T47D (cell line): ENCODE measurements at places on chromosomes 13 and 19.

DNA sequence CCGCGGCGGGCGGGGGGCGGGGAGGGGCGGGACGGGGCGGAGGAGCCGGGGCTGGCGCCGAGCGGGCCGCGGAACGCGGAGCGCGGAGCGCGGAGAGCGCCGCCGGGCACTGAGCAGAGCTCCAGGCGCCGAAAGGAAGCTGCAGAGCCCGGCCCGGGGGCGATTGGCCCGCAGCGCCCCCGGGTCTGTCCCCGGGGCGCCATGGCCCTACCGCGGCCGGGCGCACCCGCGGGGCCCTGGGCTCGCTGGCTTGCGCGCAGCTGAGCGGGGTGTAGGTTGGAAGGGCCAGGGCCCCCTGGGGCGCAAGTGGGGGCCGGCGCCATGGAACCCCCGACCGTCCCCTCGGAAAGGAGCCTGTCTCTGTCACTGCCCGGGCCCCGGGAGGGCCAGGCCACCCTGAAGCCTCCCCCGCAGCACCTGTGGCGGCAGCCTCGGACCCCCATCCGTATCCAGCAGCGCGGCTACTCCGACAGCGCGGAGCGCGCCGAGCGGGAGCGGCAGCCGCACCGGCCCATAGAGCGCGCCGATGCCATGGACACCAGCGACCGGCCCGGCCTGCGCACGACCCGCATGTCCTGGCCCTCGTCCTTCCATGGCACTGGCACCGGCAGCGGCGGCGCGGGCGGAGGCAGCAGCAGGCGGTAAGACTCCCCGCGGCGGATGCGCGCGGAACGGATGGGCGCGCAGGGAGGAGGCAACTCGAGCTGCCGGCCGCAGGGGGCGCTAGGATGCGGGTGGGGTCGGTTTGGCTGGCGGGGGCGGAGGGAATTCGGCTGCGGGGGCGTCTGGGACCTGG, at the start of gene PDE4A:
PDE4A (plus strand) TSS at position 95 of the 796 bp plus-strand sequence; CDS start at position 322, 227 bp downstream.
- no peak for DNase-seq

- DNase-seq = no peak
These were observed 487 bp downstream of the FLT1 start for GRCh38 chr13:28494504-28494777.

DNA sequence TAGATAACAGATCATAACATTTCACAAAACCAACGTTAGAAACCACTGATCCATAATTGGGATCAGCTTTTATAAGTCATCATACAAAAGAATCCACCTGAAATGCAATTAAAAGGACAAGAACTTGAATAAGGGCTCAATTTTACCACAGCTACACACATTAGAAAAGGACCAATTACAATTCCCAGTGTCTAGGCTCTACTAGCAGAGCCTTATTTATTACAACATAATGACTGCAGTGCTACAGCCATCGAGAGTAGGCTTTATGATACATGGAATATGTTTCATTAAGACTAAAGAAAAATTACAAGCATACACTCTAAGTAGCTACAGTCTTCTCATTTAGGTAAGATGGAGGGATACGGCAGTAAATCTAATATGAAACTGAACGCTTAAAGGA, 2.9 kb downstream of the RBM26 start:
- DNase-seq = no peak

DNA sequence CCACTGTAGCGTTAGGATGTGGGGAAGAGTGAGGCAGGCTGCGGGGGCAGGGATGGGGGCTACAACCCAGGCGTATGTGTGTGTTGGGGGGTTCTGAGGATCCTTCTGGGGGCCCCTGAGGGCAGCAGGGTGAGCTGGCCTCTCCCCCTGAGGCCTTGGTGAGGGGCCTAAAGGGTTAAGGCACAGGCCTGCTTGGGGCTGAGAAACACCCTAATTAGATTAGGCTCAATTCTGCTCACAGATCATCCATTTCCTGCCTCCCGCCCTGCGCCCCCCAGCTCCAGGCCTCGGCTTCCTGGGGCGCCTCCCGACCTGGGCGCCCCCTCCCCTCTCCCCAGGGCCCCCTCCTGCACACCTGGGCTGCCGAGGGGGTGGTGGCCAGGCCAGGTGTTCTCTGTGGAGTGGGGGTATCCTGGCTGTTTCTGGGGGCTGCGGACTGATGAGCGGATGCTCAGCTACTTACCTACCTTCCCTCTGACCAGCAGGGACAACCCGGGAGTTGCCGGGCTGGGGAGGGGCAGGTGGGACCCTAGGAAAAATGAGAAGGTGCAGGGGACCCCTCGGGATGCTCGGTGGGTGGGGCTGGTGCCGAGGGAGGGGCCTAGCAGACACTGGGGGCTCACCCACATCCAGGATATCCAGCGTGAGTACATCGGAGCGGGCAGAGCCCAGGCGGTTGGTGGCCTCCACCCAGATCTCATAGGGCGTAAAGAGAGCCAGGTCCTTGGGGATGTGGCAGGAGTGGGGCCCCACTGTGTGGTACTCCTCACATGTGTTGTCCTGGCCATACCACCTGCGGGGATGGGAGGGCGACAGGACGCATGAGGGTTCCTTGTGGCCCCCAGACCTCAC, 8.6 kb downstream of the CRLF1 start:
- no peak for DNase-seq

GRCh38 chr19:29450812-29451211, 75.0 kb upstream of the VSTM2B start:
- no peak for DNase-seq

- no peak for DNase-seq
These were observed 111.2 kb downstream of the KCNRG start for GRCh38 chr13:50126263-50126992.

DNA sequence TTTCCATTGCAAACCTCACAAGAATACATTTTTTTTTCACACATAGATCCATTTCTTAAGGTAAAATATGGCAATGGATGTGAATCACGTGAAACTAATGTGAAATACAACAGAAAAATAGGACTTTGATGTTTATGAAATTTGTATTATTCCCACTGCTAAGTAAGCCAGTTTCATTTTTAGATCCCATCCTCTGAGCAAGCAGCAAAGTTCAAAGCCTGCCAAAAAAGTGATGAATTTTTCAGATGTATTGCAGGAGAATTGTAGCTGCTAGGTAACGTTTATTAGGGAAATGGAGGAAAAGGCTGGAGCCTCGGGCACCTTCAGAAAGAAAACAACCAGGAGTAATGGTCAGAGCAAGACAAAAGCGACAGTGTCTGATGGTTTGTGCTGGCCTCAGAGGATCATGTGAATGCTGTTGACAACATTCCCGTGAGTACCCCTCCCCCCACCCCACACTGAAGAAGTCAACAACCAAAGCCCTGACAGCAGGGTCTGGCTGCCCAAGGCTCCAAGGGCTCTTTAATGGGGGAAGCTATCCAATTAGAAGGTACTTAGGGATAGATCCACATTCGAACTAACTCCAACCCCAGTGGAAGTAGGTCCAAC, 95.5 kb downstream of the OXGR1 start:
- DNase-seq = no peak

GRCh38 chr13:41554626-41555386, 97.5 kb downstream of the RGCC start:
- no peak for DNase-seq

DNA sequence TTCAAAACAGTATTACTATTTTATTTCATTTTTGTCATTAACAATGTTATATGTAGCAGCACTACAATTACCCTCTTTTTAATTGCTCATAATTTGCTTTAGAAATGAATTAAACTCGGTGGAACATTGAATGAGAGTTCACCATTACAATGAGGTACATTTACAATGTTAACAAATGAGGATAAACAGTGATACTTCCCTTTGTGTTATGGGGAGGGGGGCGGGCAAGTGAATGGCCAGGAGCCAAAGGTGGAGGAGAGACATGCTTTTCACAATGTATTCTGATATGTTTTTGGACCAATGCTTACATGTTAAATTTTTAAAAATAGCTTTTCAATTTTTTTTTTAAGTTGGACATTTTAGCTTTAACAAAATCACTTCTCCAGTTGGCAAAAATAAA, 34.2 kb downstream of the NALCN start:
- no peak for DNase-seq

- no peak for DNase-seq
These were observed 36.3 kb downstream of the ARHGEF18 start for GRCh38 chr19:7385062-7385461.

DNA sequence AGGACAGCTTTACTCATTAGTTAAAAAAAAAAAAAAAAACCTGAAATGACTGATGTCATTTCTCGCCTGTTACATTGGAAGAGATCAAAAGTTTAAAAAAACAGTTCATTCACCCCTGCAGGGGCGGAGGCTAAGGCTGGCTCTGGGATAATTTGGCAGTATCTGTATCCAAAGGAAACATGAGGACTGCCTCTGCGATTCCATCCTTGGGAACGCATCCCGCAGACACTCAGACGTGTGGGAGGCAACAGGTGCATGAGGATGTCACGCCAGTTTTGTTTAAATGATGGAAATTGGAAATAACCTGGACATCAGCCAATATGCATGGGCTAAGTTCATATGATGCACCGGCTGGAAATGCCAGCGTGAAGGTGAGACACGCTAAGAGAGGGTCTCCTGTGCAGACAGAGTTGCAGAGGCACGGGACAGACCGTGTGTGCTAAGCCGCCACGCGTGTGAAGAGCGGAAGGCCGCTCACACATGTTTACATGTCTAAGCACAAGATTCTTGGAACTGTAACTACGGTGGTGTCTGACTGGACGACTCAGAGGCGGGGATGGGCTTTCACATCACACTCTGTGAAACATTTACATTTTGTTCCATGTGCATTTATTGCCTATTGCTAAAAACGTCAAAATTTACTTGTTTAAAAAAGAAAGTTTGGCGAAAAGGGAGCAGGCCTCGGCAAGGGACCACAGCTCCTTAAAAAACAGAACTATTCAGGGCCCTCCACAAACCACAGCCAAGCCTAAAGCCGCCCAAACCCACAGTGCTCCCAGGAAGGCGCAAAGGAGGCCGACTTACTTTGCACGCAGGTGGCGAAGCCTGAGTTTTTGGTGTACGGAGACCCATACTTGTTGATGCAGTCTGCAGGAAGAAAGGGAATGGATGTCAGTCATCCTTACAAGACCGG, 17.9 kb downstream of the GAS6 start:
- no peak for DNase-seq

- peak; percentile 52 for DNase-seq
These were observed 26.8 kb downstream of the PPP5C start for GRCh38 chr19:46373491-46374359.

DNA sequence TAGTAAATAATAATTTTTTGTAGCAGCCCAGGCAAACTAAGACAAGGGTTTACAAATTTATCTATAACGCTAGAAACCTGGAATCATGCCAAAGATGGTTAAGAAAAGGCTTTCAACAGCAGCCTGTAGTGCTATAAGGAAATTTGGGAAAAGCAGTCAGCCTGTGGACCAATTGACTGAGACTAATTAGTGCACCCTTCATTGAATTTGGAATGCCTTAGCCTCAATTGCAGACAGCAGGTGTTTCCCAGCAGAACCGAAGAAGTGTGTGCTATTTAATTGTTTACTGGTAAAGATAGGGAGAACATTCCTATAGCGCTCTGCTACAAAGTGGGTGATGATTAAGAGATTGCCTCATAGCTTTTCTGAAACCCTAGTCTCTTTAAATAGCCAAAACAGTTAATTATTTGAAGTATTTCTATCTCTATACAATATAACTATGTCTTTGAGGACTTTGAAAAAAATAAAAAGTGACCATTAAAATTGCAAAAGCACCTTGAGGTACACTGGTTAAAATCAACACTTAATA, 1884.3 kb upstream of the PCDH20 start:
- DNase-seq = no peak

- DNase-seq = no peak
These were observed 35.7 kb downstream of the STK24 start for GRCh38 chr13:98541191-98541590.

GRCh38 chr13:51058461-51059167, 52.5 kb downstream of the C13orf42 start:
- no peak for DNase-seq

DNA sequence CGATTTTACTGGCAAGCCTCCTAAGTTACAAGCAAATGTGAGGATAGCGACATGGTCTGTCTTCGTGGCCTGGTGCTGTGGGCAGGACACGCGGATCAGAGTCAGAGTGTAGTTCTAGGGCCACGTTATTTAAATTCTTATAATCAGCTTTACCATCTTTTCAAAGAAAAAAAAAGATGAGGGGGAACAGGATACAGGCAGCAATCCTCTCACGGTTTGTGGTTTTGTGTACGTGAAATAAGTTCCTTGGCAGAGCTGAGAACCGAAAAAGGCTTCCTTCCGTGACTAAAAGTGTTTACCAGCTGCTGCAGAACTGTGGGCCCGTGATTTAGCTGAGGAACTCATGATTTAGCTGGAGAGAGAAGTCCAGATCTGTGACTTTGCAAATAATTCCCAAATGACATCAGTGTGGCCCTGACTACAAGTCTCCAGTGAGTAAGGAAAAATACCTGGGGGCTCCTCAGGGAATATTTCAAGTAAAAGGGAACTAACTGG, 27.2 kb downstream of the RCBTB2 start:
- no peak for DNase-seq

DNA sequence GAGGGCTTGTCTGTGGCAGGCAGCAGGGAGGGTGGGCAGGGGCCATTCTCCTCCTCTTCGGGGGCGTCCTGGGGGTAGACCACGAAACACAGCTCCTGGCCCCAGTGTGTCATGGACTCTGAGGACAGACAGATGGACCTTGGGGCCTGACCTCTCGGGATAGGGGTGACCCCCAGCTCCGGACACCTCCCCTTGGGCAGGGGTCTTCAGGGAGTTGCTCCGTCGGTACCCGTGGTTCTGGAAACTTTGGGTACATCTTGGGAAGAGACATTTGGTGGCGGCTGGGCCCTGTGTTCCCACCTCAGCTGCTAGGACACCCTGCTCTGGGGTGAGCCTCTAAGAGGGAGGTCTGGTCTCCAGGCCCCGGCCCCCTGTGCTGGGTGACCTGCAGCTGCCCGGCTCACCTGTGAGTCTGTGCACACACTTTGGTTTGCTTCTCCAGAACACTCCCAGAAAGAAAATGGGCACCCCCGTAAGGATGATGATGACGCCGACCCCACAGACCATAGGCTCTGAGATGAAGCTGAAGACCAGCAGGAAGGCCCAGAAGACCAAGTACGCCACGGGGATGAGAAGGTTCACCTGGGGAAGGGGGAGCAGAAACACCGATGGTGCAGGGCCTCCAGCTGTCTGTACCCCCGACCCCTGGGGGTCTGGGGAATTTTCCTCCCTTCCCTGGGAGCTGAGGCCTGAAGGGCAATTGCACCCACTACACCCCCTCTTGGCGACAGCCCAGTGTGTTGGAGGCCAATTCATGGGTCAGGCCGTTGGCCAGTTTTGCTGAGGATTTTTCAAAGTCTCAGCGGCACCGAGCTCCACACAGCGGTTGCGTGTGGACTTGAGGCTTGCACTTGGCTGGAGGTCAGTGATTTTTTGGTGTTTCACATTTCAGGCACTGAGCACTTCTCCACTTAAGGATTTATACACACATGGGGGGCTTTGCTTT, 15.0 kb downstream of the LRP3 start:
- DNase-seq = no peak

- no peak for DNase-seq
These were observed 273.8 kb downstream of the LHFPL6 start for GRCh38 chr13:39329182-39329639.

DNA sequence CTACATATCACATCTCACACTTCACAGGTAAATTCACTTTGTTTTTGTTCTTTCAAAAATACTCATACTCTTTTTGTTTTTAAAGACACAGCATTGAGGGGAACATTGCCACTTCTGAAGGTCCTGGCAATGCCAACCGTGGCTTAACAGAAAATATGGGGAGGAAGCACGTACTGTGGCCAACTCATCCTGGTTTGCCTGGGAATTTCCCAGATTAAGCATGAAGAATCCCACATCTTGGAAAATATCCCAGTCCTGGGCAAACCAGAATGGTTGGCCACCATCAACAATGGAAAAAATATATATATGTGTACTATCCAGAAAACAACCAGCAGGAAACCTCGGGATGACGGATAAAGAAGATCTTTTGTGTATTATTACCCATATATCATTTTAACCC, 1032.2 kb upstream of the SLC10A2 start:
- no peak for DNase-seq

- DNase-seq = no peak
These were observed 31.7 kb downstream of the BRD4 start for GRCh38 chr19:15300533-15301197.
